Right ventricle myocardium superior (tissue), 1 donor: ENCODE measurements at places on chromosomes 11 and 22.

- no peak for DNase-seq
These were observed 9.6 kb upstream of the CD81 start for GRCh38 chr11:2367266-2368160.

DNA sequence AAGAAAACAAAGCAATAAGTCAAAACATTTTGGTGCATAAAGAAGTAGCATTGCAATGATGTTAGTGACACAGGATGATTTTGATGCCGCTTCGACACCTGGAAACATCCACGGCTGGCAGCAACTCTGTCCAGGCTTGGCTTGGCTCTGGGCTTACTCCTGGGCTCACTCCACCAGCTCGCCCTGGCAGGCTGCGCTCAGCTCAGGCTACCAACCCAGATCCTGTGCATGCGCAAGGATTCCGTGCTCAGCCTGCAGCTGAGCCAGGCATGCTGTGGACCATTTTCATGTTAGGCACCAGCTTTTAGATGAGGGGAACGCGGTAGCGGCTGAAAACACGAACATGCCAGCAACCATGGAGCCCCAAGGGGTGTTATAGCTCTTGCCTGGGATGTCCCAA lies 66.0 kb downstream of the SLC25A17 start:
- DNase-seq, result no peak

DNA sequence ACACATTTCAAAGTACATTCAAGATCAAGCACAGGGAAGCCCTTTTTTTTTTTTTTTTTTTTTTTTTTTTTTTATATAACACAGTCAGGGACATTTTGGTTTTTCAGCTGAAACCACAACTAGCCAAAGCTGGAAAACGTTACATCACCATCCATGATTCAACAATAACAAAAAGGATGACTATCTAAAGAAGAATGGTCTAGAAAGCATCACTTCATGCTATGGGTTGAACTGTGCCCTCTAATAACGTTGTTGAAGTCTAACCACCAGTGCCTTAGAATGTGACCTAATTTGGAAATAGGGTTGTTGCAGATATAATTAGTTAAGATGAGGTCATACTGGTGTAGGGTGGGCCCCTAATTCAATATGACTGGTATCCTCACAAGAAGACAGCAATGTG lies 46.6 kb downstream of the MTMR2 start:
- no peak for DNase-seq

GRCh38 chr22:37998543-37998942 lies 14.2 kb upstream of the SOX10 start:
- no peak for DNase-seq

DNA sequence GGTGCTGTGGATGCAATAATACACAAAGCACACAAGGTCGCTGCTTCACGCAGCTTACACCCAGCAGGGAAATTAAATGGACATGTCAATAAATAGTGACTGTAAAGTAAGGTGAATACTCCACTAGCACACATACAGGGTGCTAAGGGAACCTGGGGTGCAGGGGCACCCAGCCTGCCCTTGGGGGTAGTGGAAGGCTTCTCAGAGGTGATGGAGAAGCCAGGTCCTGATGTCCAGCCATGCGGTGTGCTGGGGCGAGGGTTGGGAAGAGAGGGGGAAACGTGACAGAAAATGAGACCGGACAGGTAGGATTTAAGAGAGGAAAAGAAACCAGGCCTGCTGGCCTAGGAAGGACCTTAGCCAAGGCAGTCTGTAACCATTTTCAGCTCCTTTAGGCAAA lies 200.5 kb downstream of the GRIK4 start:
- DNase-seq, result no peak

- no peak for DNase-seq
These were observed 102.7 kb downstream of the RASSF10 start for GRCh38 chr11:13111813-13112130.

DNA sequence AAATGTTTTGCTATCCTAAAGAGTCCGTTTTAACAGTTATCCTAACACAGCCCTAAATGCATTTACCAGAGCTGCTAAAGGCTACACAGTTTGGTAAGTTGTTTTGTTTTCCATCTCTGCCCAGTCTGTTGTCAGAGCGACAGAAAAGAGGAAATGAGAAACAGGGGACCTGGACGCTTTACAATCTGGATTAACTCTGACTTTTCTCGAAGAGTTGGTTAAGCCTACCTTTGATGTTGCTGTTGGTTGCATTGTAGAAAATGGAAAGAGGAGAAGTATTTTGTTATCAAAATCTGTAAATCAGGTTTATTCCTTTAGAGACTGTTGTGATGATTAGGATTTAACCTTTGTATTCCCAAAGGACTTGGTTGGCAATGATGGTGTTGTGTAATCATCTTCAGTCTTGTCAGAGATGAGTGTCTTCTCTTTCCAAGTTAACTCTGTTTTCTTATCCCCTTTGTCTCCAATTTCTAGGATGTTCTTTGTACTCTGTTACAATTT lies 481 bp downstream of the ANGPTL5 start:
- DNase-seq, result no peak

DNA sequence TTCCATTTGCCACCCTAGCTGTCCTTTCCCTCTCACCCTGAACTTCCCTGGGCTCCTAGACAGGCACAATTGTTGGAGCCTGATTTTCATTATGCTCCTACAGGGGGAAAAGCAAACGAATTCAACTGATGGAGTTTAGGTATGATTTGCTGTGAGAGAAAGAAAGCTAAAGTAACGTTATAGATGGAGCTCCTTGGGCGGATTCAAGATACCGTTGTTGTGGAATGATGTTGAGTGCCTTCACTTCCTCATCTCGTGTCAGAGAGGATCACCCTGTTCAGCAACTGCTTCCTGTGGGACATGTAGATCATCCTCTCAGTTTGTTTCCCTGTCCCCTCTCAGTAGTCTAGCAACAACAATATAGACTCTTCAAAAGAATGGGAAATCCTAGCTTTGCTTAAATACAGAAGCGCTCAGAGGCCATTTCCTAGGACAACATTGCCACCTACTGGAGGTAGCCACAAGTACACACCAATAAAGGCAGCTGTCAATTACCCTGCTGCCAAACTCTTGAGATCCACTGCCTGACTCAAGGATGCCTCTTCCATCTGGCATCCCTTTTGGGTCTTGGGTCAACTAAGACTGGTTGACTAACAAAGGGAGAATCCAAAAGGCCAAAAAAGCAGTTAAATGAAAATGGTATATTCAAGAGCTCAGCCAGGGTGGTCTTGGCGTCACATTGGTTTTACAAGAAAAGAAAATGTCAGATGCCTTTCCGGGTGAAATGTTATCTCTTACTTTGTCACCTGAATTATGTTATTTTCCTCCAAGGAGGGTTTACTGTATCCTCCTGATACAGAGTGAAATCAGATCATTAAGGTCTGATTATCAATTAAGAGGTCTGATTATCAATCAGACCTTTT lies 13.5 kb upstream of the DTX4 start:
- DNase-seq, result no peak

DNA sequence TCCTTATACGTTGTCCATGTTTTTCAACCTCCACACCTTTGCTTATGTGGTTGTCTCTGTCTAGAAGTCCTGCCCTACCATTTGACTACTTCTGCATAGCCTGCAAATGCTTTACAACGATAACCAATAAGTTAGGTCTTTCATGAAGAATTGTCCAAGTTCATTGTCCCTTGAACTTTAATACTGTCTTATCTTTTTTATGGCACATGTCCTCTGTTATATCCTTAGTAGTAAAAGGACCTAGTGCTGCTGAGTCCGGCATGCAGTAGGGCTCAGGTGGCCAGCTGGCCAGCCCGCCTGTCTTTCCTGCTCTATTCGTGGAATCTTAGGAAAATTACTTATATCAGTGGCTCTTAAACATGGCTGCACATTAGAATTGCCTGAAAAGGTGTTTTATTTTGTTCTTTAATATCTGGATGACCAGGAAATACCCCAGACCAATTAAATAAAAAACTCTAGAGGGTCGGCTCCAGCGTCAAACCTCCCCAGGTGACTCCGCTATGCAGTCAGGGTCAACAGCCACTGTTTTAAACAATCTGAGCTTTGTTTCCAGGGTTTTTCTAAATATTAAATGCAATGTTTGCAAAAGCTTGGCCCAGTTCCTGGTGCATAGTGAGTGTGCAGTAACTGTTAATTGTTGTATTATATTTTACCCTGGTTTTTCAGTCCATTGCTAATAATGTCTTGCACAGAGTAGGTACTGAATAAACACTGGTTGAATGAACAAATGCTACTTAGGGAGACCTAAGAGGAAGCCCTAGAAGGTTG lies 64.6 kb upstream of the SESN3 start:
- no peak for DNase-seq

GRCh38 chr22:46826438-46827135 lies 64.1 kb downstream of the TBC1D22A start:
- DNase-seq, result no peak

DNA sequence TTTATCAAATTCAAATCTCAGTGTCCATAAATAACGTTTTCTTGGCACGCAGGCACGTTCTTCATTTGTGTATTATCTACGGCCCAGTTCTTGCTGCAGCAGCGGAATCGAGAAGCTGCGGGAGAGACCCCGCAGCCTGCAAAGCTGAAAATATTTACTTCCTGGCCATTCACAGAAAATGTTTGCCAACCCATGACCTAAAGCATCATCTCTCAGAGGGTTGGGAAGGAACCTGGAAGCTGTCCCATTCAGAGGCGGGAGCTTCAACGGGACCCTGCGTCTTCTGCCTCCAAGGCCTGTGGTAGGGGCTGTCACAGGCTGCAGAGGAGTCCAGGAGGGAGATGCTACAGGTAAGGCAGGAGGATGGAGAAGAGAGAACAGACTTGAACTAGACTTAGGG lies 319.2 kb downstream of the MN1 start:
- no peak for DNase-seq

- peak; percentile 42 for DNase-seq
These were observed 34.1 kb upstream of the WNT7B start for GRCh38 chr22:46010951-46011626.

GRCh38 chr22:30829901-30830550 lies 135.4 kb downstream of the OSBP2 start:
- DNase-seq, result no peak

DNA sequence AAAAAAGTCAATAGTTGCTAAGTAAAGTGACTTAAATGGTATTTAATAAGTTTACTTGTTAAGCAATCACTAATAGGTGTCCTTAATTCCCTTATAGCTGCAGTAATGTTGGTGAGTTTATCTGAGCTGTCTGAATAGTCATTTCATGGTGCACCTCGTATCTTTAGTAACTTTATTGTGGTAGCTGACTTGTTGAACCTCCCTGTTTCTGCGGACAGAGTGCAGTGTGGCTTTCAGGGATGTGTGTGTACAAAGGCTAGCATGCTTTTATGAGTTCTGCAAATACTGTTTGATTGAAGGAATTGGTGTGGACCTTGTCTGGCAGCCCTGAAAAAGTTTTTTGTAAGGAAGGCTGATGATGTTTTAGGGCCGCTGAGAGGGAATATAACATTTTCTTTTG lies 2.6 kb downstream of the ZNRF3 start:
- DNase-seq, result no peak

- peak; percentile 40 for DNase-seq
These were observed 2.3 kb downstream of the NUDT8 start for GRCh38 chr11:67627441-67627811.

GRCh38 chr11:3375552-3375951 lies 3.4 kb downstream of the ZNF195 start:
- DNase-seq, result no peak

DNA sequence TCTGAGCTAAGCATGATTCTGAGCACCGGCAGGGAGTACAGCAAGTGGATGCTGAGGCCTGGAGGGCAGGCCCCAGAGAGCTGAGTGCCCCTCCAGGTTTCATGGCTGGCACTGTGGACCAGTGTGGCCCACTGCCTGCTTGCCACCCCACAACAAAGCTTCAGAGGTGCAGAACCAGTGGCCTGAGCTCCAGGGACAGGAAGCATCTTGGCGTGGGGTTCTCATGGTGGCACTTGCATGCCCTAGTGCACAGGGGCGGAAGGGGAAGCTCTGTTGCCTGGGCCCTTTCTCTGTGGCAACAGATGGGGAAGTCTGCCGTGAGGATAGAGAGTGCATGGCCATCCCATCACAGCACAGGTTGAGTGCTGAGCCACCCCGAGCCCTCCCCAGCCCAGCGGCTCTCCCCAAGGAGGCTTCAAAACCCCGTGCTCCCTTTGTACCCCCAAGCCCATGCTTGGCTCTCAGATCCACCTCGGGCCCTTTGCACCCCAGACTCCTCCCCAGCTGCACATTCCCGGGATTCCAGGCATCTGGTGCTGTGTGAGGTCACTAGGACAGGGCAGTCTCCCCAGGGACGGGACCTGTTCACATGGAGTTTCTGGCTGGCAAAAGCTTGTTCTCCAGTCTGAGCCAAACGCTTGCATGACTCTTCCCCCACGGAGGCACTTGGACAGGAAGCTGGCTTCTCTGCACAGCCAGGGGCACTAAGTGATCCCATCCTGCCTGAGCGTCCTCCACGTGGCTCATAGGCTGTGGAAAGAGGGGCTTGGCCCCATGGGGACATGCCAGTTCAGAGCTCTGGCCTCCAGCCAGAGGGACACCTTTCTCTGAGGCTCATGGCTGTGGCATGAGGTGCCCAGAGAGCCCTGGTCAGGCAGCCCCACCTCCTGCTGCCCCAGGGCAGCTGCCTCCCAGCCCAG lies 4.2 kb downstream of the SLC25A1 start:
- DNase-seq, result peak; percentile 64

DNA sequence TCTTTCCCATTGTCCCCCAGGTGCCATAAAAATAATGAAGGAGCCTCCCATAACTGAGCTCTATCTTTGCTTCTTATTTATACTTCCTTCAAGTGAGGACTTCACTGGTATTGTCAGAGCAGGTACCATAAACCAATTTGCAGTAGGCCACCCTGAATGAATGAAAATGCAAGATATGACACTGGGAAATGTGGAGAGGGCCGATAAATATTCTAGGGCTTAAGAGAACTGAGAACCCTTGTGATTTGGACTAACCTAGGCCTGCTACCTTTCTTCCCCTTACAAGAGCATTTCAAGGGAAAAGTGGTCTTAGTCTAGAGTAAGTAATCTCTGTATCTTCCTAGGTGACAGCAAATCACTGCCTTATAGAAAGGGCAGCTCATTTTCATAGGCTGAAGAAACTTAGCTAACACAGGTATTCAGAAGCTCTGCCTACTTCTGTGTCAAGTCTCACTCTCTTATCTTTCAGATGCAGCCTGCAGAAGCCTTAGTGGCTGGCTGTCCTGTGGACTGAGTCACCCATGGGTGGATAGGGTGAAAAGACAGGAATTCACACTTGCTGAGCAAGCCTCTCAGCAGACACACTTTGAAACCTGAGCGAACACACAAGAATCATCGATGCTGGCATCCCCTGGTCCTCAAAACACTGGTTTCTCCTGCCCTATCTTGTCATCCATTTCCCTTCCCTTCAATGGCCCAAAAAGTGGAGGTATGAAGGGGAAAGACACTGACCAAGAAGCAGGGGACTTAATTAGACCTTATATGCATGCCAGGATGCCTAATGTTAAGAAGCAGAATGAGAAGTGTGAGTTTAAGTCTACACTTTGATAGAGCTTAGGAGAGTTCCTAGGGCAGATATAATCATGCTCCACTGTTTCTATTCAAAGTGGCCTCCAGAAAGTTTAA lies 15.2 kb downstream of the NRIP3 start:
- DNase-seq, result no peak

GRCh38 chr11:11349106-11349825 lies 3.8 kb downstream of the CSNK2A3 start:
- no peak for DNase-seq

GRCh38 chr11:62601122-62601371 lies 618 bp downstream of the MTA2 start:
- peak; percentile 76 for DNase-seq
